ENCODE measurements at places on chromosomes 1 and 21.

GRCh38 chr1:50704126-50704525 is 255.9 kb downstream of the FAF1 start:
- DNase-seq, result no peak

DNA sequence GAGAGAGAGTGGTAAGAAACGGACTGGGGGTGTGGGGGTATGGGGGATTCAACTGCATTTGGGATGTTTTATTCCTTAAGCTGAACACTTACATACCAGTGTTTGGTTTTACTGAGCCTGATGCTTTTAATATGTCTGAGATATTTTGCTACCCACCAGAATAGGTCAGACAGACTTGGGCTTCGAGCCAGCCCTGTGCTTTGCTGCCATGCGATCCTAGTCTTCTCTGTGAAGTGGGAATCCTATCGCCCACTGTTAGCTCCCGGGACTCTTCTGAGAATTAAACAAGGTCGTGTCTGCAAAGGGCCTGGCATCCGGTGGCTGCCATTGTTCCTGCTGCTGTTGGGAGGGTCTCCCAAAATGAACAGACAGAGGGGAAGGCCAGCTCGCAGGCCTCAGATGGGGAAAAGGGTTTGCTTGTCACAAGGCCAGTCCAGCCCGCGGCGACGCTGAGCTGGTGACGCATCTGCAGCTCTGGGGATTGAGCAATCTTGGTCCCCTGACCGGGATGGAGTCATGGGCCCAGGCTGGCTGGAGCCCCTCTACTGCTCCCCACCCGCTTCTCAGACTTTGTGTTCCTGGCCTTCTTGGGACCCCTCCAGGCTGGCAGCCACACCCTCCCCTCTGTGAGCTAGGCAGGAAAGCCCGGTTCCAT is 26.9 kb upstream of the ECE1 start:
- no peak for DNase-seq

GRCh38 chr21:14863745-14864210 is 201.0 kb downstream of the NRIP1 start:
- DNase-seq, result no peak

GRCh38 chr1:167489571-167490340 is 28.6 kb downstream of the CD247 start:
- DNase-seq, result peak; percentile 52

GRCh38 chr1:230308039-230308438 is 118.1 kb downstream of the PGBD5 start:
- no peak for DNase-seq

GRCh38 chr1:12246584-12246983 is 16.8 kb downstream of the VPS13D start:
- DNase-seq, result no peak

DNA sequence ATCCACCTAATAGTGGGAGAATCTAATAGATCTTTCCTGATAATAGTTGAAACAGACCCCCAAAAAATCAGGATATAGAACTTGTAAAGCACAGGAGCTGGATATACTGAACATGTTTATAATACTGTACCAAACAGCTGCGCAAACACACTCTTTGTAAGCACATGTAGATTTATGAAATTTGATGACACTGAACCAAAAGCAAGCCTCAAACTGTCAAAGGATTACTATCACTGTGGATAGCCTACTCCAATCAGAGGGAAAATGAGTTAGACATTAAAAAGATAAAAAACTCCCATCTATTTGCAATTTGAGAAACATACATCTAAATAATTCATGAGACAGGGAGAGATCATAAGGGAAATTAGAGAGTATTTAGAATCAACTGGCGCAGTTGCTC is 26.1 kb downstream of the RCAN3 start:
- no peak for DNase-seq

DNA sequence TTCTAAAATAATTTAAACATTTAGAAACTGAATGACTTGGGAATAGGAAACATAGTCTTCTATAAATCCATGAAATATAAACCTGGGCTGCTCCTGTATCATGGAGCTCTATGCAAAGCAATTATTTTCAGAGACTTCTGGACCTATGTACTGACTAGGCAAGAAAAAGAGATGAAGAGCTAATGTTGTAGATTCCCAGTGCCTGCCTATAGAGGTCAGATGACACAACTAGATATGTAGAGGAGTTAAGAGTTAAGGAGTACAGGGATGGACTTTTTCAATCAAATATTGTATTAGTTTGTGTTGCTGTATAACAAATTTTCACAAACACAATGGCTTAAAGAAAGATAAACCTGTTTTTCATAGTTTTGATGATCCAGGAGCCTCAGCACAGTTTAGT is 1434.5 kb downstream of the KCNT2 start:
- no peak for DNase-seq

DNA sequence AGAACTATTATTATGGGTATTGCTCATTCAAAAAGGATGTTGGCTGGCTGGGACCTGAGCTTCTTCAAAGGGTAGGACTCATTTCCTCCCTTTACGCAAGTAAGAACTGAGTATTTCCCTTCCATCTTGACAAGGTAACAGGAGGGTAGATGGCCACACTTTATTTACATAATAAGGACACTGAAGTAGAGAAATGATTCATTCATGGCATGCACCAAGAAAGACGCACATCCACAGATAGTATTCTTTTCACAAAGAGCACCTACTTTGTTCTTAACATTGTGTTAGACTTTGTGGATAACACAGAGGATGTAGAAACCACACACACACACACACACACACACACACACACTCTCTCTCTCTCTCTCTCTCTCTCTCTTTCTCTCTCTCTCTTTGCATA is 82.9 kb downstream of the FAM78B start:
- peak; percentile 15 for DNase-seq

DNA sequence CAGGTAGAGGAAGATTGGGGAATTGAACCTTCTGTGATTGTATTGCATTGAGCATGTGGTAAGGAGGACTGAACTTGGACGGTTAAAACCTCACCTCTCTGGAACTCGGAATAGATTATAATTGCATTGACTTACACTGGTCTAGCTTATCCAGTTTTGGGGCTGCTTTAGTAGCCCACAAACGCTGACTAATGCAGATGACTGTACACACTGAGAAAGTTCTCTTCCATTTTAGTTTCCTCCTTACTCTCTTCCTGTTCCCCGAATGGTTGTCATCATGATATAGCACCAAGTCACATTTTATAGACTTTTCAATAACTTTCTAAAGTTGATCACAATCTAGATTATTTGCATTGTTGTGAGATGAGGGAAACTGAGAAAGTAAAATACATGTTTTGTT is 78.2 kb downstream of the NFIA start:
- DNase-seq, result no peak
